Aorta (tissue), 5 donors: ENCODE measurements at places on chromosomes 1 and 21. TPM values are rescaled to one million over a fixed set of nuclear protein-coding genes. Genes with fewer than 3 reads are reported as not detected.
A peak's percentile ranks its signal among the peaks of the same experiment; 100 is the strongest.

CR1L gene
- total RNA-seq: not detected

GRCh38 chr1:156913809-156914387 lies 6.5 kb upstream of the LRRC71 start:
- DNase-seq: peak; percentile 18

- DNase-seq: no peak
These were observed 300.7 kb upstream of the DAB1 start for GRCh38 chr1:57724535-57724934.

DNA sequence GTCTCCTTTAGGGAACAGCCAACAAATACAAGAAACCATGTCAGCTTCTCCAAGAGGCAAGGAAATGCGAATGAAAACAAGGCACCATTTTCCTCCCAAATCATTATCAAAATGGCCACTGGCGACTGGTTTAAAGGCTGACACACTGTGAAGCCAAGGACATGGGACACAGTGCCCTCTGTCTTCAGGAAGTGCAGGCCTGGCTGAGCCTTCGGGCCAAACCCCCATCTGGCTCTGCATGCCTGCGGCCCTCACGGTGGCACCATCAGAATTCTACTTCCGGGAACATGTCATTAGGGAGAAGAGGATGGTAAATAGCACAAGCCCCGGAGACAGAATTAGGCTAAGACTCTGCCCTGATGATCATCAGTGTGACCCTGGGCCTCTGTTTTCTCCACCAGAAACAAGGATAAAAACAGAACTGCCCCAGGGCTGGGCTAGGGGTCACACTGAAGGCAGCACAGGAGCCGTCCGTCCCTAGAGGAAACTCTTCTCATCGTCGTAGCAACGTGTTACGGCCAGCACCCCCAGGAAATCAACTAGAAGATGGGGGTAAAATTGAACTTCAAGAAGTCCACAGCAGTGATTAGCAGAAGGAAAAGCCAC lies 103.5 kb downstream of the NPHP4 start:
- no peak for DNase-seq

GRCh38 chr21:34888569-34889319 lies 160.4 kb downstream of the RUNX1 start:
- peak; percentile 97 for DNase-seq
